ENCODE measurements at places on chromosomes 5 and 9. TPM values are rescaled to one million over a fixed set of nuclear protein-coding genes. Genes with fewer than 3 reads are reported as not detected.

DNA sequence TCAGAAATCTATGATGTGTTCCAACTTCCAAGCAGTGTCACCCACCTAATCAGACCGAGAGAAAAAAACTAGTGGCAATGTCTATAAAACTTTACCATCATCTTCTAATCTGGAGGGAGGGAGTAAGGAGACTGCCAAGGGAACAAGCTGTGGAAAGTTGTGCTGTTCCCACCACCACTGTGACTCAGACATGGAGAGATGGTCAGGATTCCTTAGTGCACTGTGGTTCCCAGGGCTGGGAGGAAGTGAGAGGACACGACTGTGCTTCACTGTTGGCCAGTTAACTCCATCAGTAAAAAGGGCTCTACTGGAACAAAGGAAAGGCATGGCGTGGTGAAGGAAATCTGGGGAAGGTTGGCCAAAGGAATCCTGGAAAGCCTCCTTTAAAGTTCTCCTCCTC is 18.8 kb downstream of the TICAM2 start:
- no peak for DNase-seq

- DNase-seq: no peak
These were observed 468.9 kb downstream of the ACTL7B start for GRCh38 chr9:108386859-108387384.

- no peak for DNase-seq
These were observed 184.0 kb upstream of the GDNF start for GRCh38 chr5:38023799-38024198.

- peak; percentile 60 for DNase-seq
These were observed 5.4 kb upstream of the B4GALT1 start for GRCh38 chr9:33172256-33173238.

DNA sequence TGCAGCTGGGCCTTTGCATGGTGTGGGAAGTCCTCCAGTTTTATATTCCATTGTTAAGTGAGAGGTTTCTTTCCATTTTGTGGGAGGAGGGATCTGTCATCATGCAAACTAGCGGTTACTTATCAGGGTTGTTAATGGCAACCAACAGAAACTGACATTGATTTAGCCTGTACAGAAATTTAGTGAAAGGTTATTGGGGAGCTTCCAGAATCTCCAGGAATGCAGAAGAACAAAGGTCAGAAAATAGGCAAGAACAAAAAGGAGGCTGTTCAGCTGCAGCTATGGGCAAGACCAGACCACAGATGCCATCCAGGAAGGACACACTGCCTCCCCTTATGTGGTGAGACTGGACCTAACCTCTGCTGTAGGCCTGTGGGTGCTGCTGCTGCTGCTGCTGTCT is 395.8 kb downstream of the KDM4C start:
- no peak for DNase-seq

DNA sequence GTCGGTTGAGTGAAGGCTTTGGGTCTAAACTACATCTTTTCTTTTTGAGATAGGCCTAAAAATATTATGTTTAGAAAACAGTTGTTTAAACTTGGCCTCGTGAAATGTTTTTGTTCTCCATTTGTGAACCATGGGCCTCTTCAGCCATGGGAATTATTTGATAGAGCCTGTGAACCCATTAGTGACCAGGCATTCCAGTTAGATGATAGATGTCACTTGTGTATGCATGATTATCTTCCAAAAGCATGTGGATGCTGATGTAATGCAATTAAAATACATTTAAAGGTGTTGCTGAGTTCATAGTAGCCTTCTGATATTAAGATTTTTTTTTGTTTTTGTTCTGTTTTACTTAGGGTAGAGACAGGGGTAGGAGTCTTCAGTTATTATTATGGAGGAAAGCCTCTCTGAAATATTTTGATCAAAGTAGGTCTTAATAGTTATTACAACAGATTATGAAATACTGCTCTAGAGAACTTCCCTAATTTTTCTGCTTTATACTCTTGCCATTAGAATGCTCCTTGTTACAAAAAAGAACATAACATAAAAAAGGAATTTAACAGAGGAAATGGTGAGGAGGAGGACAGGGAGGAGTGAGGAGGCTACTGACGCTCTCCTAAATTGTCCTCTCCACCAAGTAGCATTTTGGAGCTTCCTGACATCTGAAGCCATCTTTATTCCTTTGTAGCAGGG is 32.9 kb downstream of the CPEB4 start:
- no peak for DNase-seq

DNA sequence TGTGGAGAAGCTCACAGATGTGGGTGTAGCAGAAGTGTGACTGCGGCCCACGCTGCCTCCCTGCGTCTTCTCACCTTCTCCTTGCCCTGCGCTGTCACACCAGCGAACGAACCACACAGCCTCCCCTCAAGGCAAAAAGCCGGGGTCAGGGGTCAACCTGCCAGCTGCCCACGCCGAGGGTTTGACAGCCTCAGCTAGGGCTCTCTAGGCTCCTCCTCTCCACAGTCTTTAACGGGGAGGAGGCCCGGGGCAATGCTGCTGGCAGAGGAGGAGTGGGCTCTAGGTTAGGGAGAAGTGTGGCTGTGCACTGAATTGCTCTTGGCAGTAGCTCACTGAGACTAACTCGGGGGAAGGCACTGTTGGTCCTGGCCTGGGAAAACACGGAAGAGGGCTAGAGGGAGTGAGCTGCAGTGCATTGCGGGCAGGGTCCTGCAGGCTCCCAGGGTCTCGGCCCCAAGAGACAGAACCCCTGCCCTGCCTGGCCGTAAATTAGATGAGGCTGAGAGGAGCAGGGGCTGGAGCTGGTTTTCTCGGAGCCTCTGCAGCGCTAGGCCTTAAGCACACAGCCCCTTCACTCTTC is 4.2 kb upstream of the TRIM52 start:
- DNase-seq: no peak

DNA sequence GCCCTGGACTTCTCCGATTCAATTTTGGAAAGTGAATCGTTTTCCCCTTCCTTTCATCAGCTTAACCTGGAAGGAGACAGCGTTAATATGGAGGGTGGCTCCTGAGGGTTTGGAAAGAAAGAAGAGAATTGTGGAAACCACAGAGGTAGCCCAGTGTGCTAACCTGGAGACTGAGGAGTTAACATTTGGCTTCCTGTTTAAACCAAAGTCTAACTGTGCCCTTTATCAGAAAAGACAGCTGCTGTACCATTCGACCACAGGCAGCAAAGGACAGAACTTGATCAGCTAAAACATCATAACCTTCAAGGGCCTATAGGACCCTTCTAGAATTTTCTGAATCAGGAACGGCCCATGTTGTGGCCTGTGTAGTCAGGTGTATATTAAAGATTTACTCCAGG is 735 bp downstream of the IDNK start:
- no peak for DNase-seq

GRCh38 chr9:14021871-14022525 is 291.9 kb downstream of the NFIB start:
- no peak for DNase-seq

- DNase-seq: peak; percentile 53
These were observed 129.3 kb upstream of the SLC44A1 start for GRCh38 chr9:105114964-105115728.

- DNase-seq: peak; percentile 53
These were observed 95.0 kb downstream of the NR6A1 start for GRCh38 chr9:124676159-124676551.

GRCh38 chr5:35199886-35200285 is 30.4 kb downstream of the PRLR start:
- no peak for DNase-seq

- DNase-seq: no peak
These were observed 3.1 kb upstream of the BARX1 start for GRCh38 chr9:93958121-93958818.

- no peak for DNase-seq
These were observed 185.3 kb downstream of the AUH start for GRCh38 chr9:91176426-91176825.

GRCh38 chr5:60185231-60186099 is 291.9 kb upstream of the PDE4D start:
- no peak for DNase-seq

DNA sequence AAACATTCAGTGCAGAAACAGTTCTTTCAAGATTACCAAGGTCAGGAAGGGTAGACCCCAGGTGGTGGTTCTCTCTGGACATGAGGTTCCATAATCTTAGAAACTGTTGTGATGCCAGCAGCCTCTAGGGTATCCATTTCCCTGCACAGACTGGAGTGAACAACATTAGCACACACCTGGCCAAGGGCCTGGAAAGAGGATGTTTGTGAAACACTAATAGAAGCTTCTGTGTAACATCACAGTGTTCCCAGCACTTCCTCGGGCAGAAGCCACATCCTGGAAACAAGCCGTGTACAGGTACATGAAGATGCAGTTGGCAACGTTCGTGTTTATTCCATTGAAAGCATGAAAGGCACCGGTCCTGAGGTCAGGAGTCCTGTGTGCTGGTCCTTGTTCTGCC is 598.2 kb upstream of the KLF4 start:
- DNase-seq: no peak

DNA sequence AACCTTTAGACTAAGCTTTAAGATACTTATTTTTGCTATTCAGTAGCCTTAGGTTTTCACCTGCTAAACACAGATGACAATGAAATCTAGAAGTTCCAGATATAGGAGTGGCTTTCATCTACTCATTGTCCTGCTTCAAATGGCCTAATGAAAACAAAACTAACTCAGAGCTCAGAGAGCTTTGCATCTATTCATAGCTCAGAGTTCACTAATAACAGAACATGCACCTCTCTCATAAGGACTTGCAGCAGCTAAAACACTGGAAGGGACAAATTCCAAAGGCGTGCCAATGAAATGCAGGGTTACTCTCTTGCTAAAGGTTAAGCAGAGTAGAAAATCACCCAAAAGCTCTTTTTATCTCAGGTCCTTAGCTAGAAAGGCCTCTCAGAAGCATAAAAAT is 29.0 kb downstream of the SLC31A2 start:
- no peak for DNase-seq

- DNase-seq: no peak
These were observed 15.0 kb downstream of the LHX6 start for GRCh38 chr9:122213589-122214413.

NEURL1B gene
- 4.9 TPM for total RNA-seq

NOP16 gene
- total RNA-seq: 19.6 TPM

FOXD4 gene
- total RNA-seq: not detected

PTPN3 gene
- 29.6 TPM for total RNA-seq

PCDHA5 gene
- not detected for total RNA-seq

GPX3 gene
- 288 TPM for total RNA-seq

All from right lobe of liver (tissue), 6 donors.